ENCODE measurements at places on chromosomes 5 and 9. TPM values are rescaled to one million over a fixed set of nuclear protein-coding genes. Genes with fewer than 3 reads are reported as not detected.

NFIL3 gene
- 19.4 TPM for total RNA-seq

FOXD4L4 gene
- 0.52 TPM for total RNA-seq

HEMGN gene
- total RNA-seq, result not detected

SLC34A3 gene
- total RNA-seq, result 0.68 TPM

DNA sequence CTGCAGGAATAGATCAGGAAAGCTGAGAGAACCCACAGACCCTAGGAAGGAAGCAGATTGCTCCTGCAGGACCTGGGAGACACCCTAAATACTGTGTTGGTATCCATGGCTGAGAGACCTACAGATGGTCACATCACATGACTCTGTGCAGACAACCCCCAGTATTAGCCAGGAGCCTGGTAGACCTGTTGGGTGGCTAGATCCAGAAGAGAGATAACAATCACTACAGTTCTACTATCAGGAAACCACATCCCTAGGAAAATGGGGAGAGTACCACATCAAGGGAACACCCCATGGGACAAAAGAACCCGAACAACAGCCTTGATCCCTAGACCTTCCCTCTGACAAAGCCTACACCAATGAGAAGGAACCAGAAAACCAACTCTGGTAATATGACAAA lies 24.2 kb upstream of the MELK start:
- ATAC-seq, result no peak

- ATAC-seq, result peak; percentile 32
Measured at GRCh38 chr9:70472268-70473249, 58.1 kb upstream of the KLF9 start.

GRCh38 chr5:9388941-9389674 lies 156.8 kb downstream of the SEMA5A start:
- ATAC-seq, result no peak

DNA sequence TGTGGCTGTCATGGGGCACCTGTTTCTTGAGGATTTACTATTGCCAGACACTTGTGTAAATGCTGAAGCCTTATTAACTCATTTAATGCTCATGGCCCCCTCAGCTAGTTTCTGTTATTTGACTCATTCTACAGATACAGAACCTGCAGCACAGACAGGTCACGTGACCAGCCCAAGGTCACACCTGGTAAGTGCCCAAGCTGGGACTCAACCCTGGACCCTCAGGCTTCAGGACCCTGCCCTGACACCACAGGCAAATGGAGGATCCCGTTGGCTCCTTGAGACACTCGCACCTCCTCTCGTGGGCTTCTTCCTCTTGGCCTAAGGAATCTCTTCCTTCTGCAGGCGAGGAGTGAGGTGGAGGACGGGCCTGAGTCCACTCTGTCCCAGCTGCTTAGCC lies 10.6 kb upstream of the NEURL1B start:
- no peak for ATAC-seq

DNA sequence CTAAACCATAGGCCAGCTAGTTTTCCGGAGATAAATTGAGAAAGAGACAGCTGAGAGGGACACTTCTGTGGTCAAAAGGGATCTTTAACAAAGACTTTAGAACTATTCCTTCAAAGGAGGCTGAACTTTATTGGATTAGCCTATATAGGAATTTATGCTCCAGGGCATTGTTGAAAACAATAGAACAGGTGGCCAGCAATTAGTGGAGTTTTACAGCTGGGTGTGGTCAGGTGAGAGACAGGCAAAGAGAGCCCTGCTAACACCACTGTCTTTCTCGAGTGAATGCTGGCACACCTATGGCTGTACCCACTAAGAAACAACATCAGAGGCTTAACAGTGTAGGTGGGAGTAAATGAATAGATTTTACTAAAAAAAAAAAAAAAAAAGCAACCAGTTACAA lies 16.7 kb upstream of the TLR4 start:
- no peak for ATAC-seq

DNA sequence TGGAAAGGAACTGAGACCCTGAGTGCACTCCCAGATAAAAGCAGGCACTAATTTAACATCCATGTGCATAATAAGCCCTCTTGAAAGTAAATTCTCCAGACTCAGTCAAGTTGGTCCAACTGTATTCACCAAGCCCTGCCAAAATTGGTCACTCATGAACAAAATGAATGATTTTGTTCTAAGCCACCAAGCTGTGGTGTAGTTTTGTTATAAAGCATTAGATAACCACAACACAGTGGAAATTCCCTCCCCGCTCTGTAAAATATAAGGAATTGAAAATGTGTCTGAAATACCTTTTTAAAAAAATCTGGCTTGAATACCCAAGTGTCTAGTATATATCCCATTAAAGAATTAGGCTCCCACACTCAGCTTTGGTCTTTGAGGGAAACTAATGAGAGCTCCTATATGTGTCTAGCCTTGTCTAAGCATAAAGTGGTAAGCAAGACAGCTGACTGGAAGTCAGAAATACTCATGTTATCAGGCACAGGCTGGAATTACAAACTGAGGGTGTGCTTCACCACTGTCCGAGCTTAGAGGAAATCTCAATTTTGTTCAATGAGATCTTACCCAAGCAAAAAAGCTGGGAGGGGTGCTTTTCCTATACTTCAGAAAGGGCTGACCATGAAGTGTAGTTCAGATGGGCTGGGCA lies 33.2 kb downstream of the IDNK start:
- no peak for ATAC-seq

DNA sequence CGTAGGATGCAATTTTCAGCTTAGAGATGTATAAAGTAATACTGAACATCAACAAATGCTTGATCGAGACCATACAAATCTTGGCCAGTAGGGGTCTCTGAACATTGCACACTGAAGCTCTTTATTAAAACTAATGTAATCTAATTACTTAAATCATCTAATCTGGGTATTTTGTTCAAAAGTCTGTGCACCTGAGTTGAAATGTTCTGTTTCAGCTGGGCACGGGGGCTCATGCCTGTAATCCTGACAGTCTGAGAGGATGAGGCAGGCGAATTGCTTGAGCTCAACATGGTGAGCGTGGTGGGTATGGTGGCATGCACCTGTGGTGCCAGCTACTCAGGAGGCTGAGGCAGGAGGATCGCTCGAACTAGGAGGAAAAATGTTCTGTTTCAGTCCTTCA lies 41.0 kb downstream of the ESM1 start:
- ATAC-seq, result no peak

- ATAC-seq, result no peak
Measured at GRCh38 chr5:118196229-118196628, 792.1 kb downstream of the DTWD2 start.

DNA sequence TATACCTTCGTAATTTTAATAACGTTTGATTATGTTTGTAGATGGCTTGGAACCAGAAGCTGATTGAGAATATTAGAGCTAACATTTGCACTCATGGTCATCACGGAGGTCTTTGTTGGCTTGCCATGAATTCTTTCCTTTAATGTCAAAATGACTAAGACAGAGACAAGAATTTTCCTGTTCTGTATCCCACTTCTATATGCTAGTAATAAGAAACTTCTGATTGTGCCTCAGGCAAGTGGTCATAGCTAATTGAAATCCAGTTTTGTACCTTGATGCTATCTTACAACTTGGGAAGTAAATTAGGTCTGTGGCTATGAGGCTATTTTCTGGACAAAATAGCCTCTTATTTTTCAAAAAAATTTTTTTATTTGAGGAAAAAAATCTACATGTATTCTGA lies 167.6 kb downstream of the RANBP17 start:
- no peak for ATAC-seq

DNA sequence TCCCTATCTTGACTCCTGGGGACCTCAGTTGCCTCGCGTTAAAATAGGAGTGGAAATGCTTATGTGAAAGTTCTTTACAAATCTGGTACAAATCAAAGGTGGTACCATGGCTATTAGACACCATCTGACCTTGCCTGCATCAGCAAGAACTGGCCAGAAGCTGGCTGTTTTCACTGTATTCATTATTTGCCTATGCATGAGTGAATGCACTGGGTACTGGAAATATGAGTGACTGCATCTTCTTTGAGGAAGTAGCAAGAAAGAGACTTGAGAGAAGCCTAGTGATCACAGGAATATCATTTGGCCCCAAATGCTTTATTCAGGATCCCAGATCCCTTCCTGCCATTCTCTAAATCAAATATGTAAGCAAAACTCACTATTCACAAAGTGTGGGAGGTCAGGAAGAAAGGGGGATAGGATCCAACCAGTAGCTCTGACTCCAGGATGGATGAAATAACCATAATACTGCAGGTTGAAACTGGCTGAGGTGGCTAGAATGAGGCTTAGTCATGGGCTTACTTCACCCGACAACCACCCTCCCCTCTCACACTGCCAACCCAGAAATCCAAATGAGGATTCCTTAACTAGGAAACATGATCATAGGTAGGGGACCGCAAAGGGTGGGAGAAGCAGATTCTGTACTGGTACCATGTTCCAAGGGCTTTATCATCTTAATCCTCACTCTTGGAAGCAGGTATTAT lies 56.7 kb downstream of the FAM114A2 start:
- peak; percentile 60 for ATAC-seq

- ATAC-seq, result no peak
Measured at GRCh38 chr5:65329266-65329665, 152.5 kb downstream of the ADAMTS6 start.

- ATAC-seq, result no peak
Measured at GRCh38 chr9:121237916-121238315, 30.0 kb upstream of the GSN start.

DNA sequence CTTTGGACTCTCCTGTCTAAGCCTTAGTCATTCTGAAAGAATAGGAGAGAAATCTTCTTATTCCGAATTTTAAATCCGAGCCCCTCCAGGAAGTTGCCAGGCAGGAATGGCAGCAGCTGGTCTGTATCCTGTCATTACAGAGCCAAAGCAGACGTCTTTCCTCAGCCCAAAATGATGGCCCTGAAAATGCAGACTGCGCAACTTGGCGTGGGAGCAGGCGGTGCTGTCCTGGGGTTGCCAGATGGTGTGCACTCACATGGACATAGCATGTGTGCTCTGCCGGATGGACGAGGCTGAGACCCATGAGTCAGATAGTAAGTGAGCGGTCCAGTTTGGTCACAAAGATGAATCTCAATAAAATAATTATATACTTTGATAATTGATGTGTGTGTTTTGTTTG lies 410.4 kb downstream of the KCTD16 start:
- no peak for ATAC-seq

GRCh38 chr9:89022902-89023301 lies 31.6 kb downstream of the S1PR3 start:
- ATAC-seq, result no peak

Measured in esophagus mucosa (tissue), 1 donor.